GM19239 (cell line): ENCODE measurements at places on chromosomes 7 and 10.

GRCh38 chr10:74103560-74104258, 46.9 kb downstream of the AP3M1 start:
- peak; percentile 28 for DNase-seq

DNA sequence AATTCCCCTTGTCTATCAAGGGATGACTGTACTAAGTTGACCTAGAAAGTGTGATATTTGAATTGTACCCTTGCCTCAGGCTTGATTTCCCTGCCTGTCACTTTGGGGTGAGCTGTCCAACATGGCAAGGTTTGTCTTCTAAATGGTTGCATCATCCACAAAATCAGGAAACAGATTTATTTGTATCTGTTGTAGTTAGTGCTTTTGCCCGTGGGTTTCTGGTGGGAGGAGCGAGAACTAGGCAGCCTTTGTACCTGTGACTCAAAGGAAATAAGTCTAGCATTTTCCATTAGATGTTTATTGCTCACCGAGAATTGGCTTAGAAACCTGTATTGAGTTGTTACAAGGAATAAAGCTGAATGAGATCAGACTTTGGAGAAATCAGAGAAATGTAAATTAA, 650.8 kb downstream of the LRMDA start:
- no peak for DNase-seq

- no peak for DNase-seq
These were observed 97.8 kb downstream of the ABCC2 start for GRCh38 chr10:99880080-99880835.

DNA sequence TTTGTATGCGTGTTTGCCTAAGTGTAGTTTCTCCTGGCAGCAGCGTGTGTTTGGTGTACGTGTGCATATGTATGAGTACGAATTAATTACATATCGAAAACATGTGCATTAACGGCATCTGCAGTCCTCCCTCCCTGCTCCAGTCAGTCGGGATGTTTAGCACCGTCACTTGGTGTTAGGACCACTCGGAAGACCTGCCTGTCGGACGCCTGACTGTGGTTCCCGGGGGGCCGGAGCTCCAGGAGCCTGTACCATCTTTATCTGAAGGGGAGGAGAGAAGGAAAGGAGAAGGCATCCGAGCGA, 1.1 kb upstream of the CNTNAP2 start:
- DNase-seq = no peak

DNA sequence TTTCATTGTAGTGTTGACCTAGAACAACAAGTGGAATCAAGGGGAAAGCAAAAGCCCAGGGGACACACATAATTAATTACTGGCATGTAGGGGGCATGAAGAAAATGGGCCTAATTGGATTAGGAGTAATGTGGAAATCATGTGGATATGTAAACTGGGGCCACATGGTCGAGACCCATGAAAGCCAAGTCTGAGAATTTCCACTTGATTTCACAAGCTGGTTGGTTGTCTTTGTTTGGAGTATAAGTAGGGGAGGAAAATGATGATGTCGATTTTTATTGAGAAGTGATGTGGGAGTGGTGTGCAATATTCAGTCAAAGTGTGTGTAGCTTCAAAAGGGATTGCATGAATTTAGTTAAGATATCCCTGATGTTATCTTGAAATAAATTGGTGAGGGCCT, 131.8 kb downstream of the LRRC4 start:
- DNase-seq = no peak

DNA sequence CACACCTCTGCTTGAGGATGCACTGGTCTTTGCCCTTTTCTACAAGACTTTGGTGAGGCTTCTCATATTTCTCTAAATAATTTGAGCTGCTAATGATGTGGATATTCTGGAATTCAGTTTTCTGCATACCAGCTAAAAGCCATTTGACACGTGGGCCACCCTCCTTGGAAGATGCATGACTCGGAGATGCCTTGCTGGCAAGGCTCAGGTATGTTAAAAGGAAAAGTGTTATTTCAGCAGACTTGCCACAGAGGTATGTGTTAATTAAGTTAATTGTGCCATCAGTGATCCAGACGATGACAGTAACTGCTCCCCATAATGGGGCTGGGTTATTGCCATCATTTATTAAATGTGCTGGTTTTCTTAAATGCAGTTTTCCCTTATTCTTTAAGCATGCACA, 8.8 kb upstream of the GFRA1 start:
- no peak for DNase-seq

- no peak for DNase-seq
These were observed 65.1 kb downstream of the MET start for GRCh38 chr7:116736927-116737715.

DNA sequence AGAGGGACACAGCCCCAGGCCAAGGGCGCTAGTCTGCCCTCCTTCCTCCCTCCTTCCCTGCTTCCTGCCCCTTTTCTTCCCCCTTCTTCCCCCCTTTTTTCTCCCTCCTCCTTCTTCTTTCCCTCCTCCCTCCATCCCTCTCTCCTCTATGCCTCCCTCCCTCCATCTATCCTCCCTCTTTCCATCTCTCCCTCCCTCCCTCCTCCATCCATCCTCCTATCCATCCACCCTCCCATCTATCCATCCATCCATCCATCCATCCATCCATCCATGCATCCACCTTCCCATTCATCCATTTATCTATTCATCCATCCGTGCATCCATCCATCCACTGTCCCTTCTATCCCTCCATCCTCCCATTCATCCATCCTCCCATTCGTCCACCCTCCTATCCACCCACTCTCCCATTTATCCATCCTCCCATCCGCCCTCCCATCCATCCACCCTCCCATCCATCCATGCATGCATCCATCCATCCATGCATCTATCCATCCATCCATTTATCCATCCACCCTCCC, 24.1 kb upstream of the PSMG3 start:
- no peak for DNase-seq

DNA sequence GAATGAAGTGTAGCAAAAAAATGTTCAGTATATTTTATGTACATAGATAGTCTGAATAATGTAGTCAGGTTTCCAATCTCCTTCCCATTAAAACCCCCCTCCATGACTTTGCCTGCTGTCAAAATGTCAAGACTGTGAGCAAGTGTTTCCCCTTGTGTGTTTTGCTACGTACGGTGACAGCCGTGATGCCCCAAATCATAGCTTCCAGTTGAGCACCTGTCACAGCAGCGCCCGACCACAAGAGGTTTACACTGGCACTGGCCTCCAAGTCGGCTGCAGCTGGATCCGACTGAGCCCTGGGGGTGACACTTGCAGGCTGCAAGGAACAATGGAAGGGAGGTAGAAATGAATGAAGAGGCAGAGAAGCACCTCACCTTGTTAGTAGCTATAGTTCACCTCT, 62.3 kb downstream of the LAMB4 start:
- no peak for DNase-seq

GRCh38 chr7:149414745-149415390, 46.0 kb downstream of the ZNF777 start:
- no peak for DNase-seq

DNA sequence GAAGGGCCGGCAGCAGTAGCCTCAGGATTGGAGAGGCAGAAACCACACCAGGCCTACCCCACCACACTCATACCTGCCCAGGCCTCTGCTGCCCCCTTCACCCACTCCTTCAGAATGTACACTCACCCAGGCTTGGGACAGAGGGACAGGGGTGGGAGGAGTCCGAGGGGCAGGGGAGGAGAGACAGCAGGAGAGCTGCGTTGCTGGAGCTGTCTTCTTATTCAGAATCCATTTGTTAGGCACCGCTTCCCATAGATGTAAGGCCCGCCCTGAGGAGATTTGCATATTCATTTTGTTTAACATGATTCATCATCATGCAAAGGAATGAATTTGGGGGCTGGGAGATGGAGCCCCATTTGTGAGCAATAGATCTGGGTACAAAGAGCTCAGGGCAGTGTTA, 156.7 kb downstream of the CDH23 start:
- no peak for DNase-seq

DNA sequence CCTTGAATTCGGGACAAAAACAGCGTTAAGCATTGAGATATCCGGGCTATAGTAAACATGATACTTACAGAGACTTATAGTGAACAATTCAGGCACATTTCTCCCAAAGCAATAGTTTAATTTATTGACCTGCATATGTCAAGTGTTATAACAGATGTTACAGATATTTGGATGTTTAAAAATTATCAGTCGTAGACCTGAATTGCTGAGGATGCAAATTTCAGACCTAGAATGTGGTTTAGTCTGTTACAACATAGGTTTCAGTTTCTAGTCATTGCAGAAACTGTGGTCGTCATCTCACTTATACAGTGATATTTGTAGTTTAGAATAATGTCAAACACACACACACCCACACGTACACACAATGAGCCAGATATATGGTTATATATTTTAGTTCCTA, 85.2 kb downstream of the VTI1A start:
- DNase-seq = peak; percentile 14

GRCh38 chr7:131544449-131545301, 11.8 kb downstream of the PODXL start:
- no peak for DNase-seq

GRCh38 chr7:41830271-41830670, 127.4 kb upstream of the INHBA start:
- DNase-seq = no peak

DNA sequence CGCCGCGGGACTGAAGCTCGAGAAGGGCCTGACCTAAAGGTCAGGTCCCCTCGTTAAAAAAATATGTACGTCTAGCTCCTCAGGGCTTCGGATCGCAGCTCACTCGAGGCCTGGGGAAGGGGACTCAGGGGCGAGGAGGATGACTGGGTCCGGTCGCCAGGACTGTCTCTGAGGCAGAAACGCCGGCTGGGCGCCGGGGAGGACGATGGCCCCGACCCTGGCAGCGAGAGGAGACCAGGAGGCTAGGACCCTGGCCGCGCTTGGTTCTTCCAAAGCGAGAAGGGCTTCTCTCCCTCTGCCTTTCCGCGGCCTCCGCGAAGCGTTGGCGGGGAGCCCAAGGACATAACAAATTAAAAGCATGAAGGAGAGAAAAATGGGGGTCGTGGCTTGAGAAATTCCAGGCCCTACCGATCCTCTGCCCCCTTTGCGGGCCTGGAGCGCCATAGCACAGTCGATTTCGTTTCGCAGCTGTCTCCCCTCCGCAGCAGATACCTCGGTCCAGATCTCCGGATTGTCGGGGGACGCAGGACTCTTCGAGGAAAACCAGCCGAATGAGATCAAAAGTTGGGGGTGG, 3.1 kb downstream of the NKX2-3 start:
- no peak for DNase-seq

DNA sequence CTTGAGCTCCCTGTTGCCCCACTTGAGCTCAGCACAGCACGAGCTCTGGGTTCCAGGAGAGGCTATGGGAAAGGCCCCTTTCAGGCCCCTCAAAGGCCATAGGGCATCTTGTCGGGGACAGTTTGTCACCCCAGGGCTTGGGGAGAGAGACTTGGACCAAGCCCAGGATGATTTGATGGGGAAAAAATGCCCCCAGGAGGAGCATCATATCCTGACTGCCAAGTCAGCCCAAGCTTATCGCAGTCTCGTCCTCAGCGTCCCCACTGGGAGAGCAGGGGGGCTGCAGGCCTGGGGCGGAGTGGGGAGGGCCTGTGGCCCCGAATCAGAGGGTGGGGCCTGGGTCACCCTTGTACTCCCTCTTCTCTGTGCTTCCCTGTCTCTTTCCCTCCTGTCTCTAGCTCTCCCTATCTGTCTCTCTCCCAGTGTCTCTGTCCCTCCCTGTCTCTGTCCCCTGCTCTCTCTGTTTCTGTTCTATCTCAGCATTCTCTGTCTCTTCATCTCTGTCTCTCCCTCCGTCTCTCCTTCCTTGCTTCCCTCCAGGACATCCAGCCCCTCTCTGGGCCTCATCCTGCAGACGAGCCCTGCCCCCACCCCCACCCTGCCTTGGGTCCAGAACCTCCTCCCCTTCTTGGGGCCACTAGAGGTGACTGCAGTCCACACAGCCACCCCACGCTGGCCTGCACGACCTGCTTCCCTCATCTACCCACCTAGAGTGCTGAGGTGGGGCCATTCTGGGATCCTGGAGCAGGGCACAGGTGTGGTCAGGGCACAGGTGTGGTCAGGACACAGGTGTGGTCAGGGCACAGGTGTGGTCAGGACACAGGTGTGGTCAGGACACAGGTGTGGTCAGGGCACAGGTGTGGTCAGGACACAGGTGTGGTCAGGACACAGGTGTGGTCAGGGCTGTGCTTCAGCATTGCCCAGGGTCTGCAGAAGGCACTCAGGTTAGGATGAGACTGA, 17.3 kb upstream of the GRIFIN start:
- no peak for DNase-seq
